ENCODE measurements at places on chromosomes 2 and 18.

- no peak for DNase-seq
Observed at GRCh38 chr2:116832148-116832547, 982.3 kb upstream of the DDX18 start.

GRCh38 chr2:208013285-208014178, 11.8 kb downstream of the PLEKHM3 start:
- peak; percentile 3 for DNase-seq

DNA sequence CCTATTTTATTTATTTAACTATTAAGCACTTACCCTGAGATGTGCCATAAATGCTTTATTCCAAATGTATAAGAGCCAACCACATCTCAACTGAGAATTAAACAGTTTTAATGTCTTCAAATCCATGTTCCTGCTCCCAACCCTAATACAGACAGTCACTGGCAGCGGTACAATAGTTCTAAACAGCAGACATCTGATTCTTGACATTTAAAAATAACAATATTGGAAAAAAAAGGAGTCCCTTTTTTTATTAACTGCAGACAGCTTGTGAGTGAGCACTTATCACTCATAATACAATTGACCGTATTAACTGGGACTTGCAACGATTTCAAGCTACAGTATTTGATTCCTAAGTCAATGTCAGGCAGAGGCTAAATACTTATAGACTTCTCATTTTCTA, 424.6 kb downstream of the TGIF1 start:
- DNase-seq = no peak

GRCh38 chr2:167237478-167237877, 349.2 kb downstream of the XIRP2 start:
- DNase-seq = no peak

DNA sequence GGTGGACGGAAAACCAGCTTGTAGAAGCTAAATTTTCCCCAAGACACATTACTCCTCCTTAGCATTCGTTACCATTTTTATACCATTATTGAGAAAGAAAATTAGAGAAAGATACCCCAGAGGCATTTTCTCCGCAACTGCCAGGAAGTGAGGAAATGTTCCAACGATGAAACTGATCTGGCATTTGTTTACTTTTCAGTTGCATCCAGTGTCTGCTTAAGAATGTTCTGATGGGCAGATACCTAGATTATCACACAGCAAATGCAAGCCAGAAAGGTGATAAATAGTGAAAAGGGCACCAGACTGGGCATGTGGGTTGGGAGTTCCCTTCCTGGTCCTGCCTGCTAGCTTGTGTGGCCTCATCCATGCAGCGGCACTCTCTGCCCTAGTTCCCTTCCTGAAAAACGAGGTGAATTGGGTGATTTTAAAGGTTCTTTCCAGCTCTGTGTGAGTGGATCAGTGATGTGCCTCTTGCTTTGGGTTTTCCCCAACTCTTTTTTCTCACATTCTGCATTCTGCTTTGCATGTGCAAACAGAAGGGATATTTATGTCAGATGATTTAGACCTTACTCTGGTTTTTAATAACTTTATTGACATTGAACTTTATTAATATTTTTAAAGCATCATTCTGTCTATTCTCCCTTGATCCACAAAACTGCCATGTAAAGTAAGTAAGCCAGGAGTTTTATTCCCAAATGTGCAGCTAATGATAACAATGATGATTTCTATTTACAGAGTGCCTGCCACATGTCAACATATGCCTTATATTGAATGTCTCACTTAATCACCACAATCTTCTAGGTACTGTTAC, 139.6 kb downstream of the INSIG2 start:
- no peak for DNase-seq

- DNase-seq = no peak
Observed at GRCh38 chr2:232022718-232023117, 61.2 kb downstream of the DIS3L2 start.

DNA sequence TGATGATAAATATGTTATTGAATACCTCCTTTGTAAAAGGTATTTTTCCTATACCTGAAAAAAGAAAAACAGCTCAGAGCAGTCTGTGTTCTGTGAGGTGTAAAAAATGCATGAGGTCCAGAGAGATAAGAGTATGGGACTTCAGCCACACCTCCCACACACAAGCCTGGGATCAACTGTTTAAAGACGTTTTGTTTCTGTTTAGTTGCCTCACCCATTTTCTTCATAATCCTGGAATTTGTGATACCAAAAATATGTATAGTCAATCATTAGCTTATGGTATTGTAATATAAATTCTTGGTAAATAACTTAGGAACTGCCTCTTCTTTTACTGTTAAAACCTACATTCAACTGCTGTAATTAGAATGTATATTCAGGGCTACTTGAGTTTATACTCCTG, 1322.9 kb upstream of the TMEFF2 start:
- DNase-seq = no peak

GRCh38 chr18:55354795-55355194, 233.2 kb downstream of the TCF4 start:
- no peak for DNase-seq
